Caudate nucleus (tissue), 63 donors: ENCODE measurements at places on chromosomes 4 and X.

DNA sequence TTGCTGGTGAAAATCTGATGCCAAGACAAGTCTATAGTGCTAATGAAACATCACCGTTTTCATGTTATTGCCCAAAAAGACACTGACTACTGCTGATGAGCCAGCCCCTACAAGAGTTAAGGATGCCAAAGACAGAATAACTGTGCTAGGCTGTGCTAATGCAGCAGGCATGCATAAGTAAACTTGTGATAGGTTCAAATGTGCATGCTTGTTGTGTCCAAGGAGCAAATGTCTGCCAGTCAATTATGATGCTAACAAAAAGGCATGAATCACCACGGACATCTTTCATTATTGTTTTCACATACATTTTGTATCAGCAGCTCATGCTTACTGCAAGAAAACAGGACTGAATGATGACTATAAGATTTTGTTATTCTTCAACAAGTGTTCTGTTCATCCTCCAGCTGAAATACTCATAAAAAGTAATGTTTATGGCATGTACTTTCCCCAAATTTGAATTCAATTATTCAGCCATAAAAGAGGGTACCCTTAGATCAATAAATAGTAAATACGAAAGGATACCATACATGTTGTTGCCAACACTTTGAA is 306.9 kb upstream of the ARSJ start:
- DNase-seq: no peak

DNA sequence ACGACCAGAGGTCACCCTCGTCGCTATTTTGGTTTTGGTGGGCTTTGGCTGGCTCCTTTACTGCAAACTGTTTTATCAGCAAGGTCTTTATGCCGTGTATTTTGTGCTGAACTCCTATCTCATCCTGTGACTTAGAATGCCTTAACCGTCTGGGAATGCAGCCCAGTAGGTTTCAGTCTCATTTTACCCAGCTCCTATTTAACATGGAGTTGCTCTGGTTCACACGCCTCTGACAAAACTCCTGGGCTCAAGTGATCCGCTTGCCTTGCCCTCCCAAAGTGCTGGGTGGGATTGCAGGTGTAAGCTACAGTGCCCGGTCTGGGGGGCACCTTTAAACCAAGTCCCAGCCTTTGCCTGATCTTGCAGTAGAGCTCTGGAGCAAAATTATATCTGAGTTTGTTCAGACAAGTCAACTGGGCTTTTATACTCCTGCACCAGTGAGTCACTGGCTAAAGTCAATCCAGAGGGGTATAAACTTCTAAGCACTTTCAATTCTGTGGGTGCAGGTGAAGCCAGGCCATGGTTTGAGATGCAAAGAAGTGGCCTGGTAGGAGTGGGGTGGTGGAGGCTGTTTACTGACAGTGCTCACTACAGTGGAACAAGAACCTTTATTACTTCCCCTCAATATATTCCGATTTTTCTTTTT is 50.2 kb downstream of the MGST2 start:
- DNase-seq: no peak

GRCh38 chr4:24394041-24394440 is 190.3 kb downstream of the DHX15 start:
- no peak for DNase-seq

GRCh38 chr4:128335541-128335940 is 47.9 kb upstream of the PGRMC2 start:
- DNase-seq: no peak

DNA sequence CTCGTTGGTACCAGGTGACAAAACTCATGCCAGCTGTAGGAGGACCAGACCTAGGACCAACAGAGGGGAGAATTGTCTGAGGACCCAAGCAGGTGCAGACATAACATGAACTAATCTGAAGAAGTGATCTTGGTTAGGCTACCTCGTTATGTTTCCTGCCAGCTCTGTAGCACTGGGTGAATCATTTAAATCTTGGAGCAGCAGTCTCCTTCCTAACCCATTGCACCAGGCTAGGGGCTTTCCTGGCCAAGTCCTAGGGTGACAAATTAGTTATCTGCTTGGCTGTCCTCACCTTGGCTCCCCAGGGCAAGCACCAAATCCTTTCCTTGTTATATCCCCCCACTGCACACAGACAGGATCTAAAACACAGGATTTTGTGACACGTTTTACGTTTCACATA is 87.8 kb downstream of the WWC2 start:
- no peak for DNase-seq

DNA sequence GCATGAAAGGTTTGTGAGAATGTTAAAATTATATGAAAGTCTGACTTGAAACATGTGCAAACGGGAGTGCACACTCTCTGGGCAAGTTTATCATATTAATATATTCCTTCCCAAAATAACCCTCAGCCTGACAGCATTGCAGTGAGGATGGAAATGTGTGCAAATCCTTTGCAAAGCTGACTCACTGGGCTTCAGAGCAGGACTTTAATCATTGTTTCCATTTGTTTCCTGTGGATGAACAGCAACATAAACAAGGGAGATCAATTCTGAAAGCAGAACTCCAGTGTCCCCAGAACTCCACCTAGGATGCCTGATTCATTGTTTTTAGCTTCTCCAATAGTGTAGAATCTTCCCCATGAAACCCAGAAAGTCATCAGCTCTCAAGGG is 32.9 kb downstream of the SLC2A9 start:
- DNase-seq: no peak

DNA sequence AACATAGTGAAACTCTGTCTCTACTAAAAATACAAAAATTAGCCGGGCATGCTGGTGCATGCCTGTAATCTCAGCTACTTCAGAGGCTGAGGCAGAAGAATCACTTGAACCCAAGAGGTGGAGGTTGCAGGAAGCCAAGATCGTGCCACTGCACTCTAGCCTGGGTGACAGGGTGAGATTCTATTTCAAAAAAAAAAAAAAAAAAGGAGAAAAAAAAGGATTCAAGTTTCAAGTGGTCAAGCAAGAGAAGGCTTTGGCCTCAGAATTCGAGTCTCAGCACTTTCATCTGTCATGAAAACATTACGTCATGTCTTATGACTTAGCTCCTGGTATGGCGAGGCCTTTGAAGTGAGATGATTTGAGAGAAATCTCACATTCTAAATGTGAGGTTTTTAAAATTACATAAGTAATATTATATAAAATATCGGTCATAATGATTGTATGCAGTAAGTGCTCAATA is 21.2 kb upstream of the DHRSX start:
- no peak for DNase-seq

DNA sequence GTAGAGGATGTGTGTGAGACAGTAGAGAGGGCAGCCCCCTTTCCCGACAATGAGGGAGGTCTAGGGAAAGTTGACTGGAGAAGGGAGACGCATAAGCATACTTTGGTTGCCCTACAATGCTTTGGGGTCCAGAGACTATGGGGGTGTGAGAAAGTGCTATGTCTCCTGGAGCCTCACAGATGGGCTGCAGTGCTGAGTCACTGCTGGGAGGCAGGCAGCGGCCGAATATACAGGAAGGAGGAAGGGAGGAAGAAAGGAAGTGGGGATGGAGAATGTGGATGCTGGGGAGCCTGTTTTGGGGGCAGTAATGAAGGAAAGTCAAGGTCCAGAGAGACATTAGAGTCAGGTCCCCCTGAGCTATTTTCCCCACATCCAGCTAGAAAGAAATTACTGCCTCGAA is 12.7 kb downstream of the DRP2 start:
- DNase-seq: no peak

DNA sequence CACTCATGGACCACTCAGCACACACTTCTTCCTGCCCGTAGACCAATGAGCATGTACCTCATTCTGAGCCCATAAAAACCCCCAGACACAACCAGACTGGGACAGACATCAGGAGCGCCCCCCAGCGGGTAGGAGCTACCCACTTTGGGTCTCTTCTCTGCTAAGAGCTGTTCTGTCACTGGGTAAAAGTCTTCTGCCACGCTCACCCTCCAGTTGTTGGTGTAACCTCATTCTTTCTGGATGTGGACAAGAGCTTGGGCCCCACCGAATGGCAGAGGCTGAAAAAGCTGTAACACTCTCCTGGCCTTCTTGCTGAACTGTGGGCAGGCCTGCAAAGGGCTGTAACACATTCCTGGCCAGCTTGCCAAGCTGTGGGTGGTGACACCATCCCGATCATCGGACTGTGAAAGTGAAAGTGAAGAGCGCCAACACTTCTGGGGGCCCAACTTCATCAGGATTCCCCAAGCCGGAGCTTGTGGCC is 137.6 kb downstream of the TECRL start:
- no peak for DNase-seq

DNA sequence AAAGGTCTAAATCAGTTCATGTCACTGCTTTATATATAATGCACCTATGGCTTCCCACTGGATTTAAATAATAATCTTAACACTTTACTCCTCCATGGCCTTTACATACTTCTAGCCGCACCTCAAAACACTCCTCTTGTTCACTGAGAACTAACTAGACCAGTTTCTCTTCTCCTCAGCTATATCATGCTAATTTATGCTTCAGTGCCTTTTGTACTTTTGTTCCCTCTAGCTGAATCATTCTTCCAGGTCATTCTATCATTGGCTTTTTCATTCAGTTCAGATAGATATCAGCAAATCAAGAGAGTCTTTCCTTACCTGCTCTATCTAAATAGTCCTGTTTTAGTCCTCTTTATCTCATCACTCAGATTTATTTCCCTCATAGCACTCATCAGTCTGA is 64.2 kb downstream of the TET2 start:
- DNase-seq: no peak
